ENCODE measurements at places on chromosomes 3 and 15.

DNA sequence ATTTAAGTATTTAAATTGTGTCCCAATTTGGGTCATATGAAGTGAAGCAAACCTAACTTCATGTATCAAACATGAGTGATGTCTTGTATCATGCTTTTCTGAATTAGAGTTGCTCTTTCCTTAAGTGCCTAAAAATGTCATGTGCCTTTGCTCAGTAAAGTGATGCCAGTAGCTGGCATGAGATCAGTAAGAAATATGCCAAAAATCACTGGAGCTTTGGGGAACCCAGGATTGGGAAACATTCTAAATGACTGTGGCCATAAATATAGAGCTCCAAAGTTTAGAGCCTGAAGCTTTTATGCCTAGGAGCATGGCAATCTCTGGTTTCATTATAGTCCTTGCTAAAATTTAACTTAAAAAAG, 33.8 kb downstream of the RBMS3 start:
- no peak for DNase-seq

DNA sequence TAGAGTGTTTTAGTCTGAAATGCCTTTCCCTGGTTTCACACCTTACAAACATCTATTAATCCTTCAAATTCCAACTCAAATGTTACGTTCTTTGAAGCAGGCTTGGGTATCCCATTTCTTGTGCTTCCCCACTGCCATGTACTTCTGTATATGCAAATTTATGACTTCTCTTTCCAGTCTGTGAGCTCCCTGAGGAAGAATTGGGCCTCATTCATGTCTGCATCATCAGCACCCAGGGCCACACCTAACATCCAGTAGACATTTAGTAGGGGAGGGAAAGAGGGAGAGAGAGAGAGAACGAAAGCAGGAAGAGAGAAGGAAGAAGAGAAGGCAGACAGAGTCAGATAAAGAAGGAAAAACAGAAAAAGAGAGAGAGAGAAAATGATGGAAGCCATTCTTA, 53.3 kb upstream of the KY start:
- DNase-seq, result no peak

GRCh38 chr15:57961919-57962318, 103.6 kb downstream of the ALDH1A2 start:
- no peak for DNase-seq

DNA sequence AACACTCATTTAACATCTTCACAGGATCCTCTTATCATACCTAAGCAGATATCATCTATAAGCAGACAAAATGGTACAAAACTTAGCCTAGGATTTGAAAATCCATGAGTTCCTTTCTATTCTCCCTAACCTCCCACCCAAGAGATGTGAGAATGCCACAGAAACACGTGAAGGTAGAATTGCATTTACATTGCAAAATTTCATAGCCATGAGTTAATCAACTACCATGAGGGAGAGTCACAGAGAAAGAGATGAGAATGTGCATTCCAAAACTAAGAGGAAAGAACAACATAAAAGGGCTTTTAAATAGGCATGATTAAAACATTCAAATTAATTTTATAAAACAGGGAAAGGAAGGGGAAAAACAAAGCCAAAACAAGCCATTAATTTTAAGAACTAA, 806.2 kb downstream of the NTRK3 start:
- DNase-seq, result no peak

GRCh38 chr3:155079468-155079745, 712 bp upstream of the MME start:
- DNase-seq, result no peak

- DNase-seq, result no peak
Measured at GRCh38 chr15:101461097-101461496, 28.4 kb downstream of the PCSK6 start.

DNA sequence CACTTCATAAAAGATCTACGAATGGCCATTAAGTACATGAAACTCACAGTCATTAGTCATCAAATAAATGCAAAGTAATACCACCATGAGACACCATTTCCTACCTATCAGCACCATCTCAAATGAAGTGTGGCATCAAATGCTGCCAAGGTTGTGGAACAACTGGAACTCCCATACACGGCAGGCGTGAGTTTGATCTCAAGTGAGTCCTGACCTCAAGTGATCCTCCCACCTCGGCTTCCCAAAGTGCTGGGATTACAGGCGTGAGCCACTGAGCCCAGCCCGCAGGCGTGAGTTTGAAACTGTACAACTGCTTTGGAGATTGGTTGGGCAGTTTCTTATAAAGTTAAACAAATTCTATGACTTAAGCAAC, 28.8 kb upstream of the HDAC11 start:
- DNase-seq, result no peak
